Mucosa of descending colon (tissue), 3 donors: ENCODE measurements at places on chromosomes 4 and X. TPM values are rescaled to one million over a fixed set of nuclear protein-coding genes. Genes with fewer than 3 reads are reported as not detected.

OPHN1 gene
- 7.6 TPM for total RNA-seq

BEX1 gene
- 0.87 TPM for total RNA-seq

FSTL5 gene
- total RNA-seq, result not detected

TGIF2LX gene
- total RNA-seq, result not detected

VGLL1 gene
- total RNA-seq, result not detected

NLGN4X gene
- 0.93 TPM for total RNA-seq

TENM3 gene
- 19.2 TPM for total RNA-seq

UTP3 gene
- total RNA-seq, result 23.4 TPM

SPANXB1 gene
- total RNA-seq, result not detected

KIF4A gene
- 10.7 TPM for total RNA-seq

EREG gene
- total RNA-seq, result 1.5 TPM

C4orf46 gene
- 6.3 TPM for total RNA-seq

COL4A6 gene
- 0.77 TPM for total RNA-seq

UGT2B10 gene
- not detected for total RNA-seq

FAM184B gene
- 0.61 TPM for total RNA-seq

GCNA gene
- 1.2 TPM for total RNA-seq

KLF8 gene
- 6.5 TPM for total RNA-seq

VSIG4 gene
- 7.3 TPM for total RNA-seq

XG gene
- total RNA-seq, result not detected

CPZ gene
- total RNA-seq, result 0.63 TPM

RAB9B gene
- total RNA-seq, result 8.0 TPM

IL2 gene
- not detected for total RNA-seq

OPRPN gene
- total RNA-seq, result not detected

PAGE2 gene
- total RNA-seq, result not detected

TMEM31 gene
- total RNA-seq, result not detected

SUPT20HL1 gene
- total RNA-seq, result not detected

SPANXA1 gene
- total RNA-seq, result not detected

ZIC3 gene
- total RNA-seq, result not detected

FAM13A gene
- total RNA-seq, result 41.6 TPM

SOX3 gene
- total RNA-seq, result not detected

DIPK2B gene
- total RNA-seq, result 5.4 TPM

EPHA5 gene
- 0.60 TPM for total RNA-seq

RASL11B gene
- total RNA-seq, result 0.76 TPM

NOX1 gene
- 109 TPM for total RNA-seq

CCKAR gene
- 0.44 TPM for total RNA-seq

MAGEA2 gene
- not detected for total RNA-seq

PTPN13 gene
- 15.6 TPM for total RNA-seq

PDGFC gene
- 27.9 TPM for total RNA-seq

RAB39B gene
- 0.27 TPM for total RNA-seq

FGF13 gene
- 2.7 TPM for total RNA-seq

USP17L25 gene
- total RNA-seq, result not detected

PPP1R3F gene
- 3.0 TPM for total RNA-seq

EMCN gene
- total RNA-seq, result 4.5 TPM

RNF150 gene
- 88.8 TPM for total RNA-seq

F9 gene
- total RNA-seq, result not detected

CT45A2 gene
- not detected for total RNA-seq

LINC00632 gene
- 27.2 TPM for total RNA-seq

SLC4A4 gene
- total RNA-seq, result 248 TPM

MAP7D2 gene
- 1.2 TPM for total RNA-seq

GAGE12E gene
- total RNA-seq, result not detected

SULT1E1 gene
- total RNA-seq, result not detected
